ENCODE measurements at places on chromosomes 12 and 14.

DNA sequence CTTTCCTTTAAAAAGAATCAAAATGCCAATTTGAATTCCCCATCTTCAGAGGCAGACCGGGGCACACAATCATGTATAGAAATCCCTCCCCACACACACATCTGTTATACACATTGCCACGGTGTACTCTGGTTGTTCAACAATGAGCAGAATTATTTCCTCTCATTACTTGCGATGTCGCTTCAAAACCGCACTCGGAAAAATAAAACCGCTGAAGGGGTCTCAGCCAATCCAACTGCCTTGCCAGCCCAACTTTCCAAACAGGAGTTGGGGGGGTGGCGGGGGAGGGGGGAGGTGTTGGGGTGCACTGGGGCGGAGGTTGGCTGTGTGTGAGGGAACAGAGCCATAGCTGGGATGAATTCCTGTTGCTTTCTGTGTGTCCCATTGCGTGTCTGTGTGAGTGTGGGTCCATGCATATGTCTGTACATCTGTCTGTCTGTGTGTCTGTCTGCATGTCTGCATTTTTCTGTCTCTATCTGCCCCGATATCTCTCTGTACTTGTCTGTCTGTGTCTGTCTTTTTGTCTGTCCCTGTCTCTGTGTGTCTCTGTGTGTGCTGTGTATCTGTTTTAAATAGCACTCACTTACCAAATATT is 163.6 kb upstream of the TBX3 start:
- DNase-seq: no peak

- no peak for DNase-seq
These were observed 8.8 kb downstream of the VPS37B start for GRCh38 chr12:122886851-122887818.

DNA sequence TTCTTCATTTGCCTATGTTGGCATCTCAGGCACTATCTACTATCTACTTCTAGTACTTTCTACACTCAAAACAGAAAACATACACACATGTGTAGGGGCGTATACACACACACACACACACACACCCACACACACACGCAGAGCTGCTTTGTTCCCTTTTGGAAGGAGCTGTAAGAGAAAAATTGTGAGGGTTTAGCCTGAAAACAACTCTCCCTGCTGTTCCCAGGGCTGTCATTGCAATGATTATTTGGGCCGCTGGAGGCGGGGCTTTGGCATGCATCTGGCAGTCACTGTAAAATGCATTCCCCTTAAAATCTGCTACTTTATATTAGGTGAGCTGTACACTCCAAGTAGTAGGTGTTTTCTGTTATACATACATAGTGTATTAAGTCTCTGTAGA is 29.1 kb upstream of the SLC38A2 start:
- DNase-seq: no peak

DNA sequence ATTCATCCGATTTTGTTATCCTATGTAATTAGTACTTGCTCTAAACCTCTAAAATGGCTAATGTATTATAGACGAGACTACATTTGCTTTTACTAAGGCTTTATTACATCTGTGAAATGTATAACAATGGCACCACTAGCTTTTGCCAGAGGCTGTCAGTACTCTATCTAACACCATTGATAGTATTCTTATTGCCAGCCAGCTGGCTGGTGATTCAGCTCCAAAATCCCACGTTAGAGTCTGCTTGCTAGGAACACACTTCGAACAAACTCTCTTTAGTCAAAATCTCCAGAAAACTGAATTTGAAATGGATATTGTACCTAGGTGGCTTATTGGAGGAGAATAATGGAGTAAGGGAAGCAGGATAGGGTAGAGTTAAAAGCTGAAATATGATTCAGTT is 839.2 kb downstream of the SLC6A15 start:
- DNase-seq: no peak

DNA sequence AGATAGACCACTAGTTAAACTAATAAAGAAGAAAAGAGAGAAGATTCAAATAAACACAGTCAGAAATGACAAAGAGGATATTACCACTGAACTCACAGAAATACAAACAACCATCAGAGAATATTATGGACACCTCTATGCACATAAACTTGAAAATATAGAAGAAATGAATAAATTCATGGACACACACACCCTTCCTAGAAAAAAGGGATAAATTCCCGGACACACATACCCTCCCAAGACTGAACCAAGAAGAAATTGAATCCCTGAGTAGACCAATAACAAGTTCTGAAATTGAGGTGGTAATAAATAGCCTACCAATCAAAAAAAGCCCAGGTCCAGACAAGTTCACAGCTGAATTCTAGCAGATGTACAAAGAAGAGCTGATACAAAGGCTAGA is 187.9 kb downstream of the SEC23A start:
- no peak for DNase-seq

GRCh38 chr12:98232753-98233390 is 282.5 kb upstream of the TMPO start:
- DNase-seq: no peak

GRCh38 chr14:23694949-23695663 is 58.9 kb downstream of the DHRS2 start:
- DNase-seq: no peak

- no peak for DNase-seq
These were observed 276.7 kb downstream of the RASSF9 start for GRCh38 chr12:85559536-85559935.

DNA sequence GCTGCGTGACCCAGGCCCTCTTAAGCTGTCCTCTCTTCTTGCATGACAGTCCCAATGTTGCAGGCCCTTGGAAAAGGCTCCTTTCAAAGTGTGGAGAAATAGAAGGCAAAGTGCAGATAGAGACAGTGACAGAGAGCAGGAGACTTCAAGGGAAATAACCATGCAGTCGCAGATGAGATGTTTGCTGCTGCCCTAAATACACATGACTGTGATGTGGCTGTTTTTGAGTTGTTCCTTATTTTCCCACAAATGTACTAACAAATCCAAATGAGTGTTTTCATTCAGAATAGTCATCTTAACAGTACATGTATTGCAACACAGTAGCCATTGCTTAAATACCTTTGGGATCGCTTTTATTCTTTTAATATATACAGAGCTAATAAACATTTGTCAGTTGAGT is 101.6 kb downstream of the SLC15A5 start:
- no peak for DNase-seq

GRCh38 chr12:47014474-47014873 is 64.9 kb upstream of the PCED1B start:
- DNase-seq: no peak

DNA sequence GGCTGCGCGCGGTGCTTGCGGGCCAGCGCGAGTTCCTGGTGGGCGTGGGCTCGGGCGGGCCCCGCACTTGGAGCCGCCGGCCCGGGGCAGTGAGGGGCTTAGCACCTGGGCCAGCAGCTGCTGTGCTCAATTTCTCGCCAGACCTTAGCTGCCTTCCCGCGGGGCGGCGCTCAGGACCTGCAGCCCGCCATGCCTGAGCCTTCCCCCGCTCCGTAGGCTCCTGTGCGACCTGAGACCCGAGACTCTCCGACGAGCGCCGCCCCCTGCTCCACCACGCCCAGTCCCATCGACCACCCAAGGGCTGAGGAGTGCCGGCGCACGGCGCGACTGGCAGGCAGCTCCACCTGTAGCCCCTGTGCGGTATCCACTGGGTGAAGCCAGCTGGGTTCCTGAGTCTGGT is 46.0 kb upstream of the PLEKHG3 start:
- DNase-seq: no peak

DNA sequence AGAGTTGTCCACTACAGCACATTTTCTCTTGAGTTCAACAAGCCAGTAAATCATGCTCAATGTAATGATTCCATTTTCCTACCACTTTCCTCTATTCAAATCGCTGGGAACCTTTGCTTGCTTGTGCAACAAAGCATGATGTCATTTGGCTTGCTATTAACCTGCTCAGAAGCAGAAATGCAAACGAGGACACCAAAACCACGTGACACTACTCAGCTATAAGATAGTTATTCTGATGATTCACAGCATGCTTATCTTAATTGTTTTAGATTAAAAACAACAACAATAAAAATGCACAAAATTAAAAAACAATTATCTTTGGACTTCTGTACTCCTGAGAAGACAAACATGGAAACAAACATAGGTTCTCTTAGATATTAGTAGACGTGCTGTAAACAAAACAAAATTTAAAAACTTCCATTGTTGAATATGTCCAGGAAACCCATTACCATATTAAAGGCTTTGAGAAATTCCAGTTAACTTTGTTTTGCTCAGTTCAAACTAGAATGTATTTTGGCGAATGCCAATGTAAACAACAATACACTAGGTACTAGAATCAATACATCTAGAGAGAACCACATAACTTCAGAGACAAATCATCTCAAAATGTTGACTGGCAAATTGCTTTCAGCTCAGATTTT is 77.5 kb upstream of the KRAS start:
- no peak for DNase-seq

- DNase-seq: no peak
These were observed 3.0 kb upstream of the MIPOL1 start for GRCh38 chr14:37194698-37195097.

DNA sequence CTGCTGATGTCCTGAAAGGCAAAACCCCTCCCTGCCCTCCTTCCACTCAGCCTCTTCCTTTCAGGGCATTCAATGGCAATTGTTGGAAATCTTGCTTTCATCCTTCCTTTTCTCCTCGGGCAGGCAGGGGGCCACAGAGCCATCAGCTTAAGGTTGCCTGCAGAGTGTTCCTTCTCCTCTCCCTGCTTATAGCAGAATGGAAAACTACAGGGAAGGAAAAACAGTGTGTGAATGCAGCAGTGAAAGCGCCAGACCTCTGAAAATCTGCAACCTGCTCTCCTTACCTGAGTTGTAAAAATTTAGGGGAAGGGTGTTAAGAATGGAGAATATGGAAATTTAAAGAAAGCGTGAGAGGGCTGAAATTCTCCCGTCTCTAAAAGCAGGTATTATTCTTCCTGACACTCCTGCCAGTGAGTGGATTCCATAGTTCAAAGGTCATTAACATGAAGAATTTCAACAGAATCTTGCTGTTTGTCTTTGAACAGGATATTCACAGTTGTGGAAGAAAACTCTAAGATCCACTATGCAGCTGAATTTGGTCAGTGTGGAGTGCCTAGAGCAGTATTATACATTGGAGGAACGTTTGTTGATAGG is 348.8 kb downstream of the KCNH5 start:
- DNase-seq: no peak

DNA sequence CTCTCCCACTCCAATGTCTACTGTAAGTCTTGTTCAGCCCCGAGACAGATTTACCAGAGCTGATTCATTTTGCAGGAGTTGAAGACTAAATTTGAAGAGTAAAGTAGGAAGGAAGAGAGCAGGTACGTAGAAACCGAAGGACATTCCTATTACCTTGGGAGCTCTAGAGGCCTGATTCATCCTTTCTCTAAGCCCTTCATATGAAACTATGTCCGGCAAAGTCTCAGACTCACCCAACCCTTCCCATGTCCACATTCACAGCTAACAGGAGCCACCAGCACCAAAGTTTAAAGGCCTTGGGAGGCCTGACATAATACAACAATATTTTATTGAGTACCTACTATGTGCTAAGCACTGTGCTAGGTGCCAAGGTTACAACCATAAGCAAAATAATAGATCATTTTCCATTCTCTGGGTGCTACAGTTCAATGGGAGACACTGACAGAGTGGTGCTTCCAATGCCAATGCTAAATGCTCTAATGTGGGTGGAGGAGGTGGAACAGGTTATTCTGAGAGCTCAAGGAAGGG is 86.6 kb downstream of the PHLDA1 start:
- DNase-seq: no peak

DNA sequence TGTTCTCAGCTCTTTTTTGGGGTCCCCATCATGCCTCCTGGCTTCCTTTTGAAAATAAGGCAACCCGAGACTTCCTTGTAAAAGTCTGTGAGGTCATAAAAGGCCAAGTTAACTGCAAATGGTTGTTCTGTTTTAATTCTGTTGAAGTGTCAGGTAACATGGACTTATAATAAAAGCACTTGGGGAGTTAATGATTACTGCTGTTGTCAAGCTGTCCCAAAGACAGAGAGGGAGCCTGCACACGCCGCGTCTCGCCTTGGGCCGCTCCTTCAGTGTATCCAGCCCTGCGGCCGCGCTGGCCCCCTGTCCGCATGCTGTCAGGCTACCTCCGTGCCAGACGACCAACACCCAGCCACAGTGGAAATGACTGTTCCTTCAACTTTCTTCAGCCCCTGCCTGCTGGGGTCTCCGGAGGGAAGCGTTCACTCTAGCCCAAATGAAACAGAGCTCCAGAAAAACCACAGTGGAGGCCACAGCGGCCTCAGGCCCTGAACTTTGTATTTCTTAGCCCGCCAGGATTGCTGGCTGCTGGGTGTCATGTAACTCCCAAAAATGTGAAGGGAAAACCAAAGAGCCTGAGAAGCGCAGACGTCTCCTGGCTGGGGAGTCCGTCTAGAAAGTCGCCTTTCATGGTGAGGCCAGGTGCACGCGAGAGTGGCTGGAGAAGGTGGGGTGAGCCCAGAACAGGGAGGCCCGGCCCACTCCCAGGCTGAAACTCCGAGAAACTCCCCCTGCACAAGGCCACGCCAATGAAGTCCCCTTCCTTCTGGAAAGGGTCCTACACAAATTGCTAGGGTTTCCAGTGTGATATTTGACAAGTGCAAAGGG is 189.1 kb downstream of the ZFP36L1 start:
- DNase-seq: no peak

GRCh38 chr14:60958146-60958545 is 22.7 kb downstream of the TRMT5 start:
- no peak for DNase-seq

- DNase-seq: no peak
These were observed 67.6 kb upstream of the AMN1 start for GRCh38 chr12:31796270-31796951.

DNA sequence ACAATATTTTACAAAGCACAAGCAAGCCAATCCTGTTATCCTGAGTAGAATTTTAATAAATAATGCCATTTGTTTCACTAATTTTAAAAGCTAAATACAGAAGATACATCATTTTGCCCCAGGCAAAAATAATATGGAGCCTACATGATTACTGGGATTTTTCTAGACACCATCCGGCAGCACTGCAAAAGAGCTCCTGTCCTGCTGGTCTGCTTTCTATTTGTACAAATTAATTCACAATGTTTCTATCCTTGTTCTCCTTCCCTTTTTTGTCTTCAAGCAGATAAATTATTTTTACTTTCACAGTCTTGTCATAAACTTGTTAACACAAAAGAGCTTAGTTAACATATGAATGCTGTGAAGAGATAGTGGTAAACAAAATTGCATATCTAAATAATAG is 4.6 kb downstream of the SIX1 start:
- DNase-seq: no peak

GRCh38 chr12:121719926-121720414 is 7.4 kb downstream of the TMEM120B start:
- no peak for DNase-seq

- DNase-seq: no peak
These were observed 11.2 kb downstream of the TTC9 start for GRCh38 chr14:70652871-70653270.
